Gastrocnemius medialis (tissue), 4 donors: ENCODE measurements at places on chromosomes 11 and 22.
A peak's percentile ranks its signal among the peaks of the same experiment; 100 is the strongest.

- H3K36me3 ChIP-seq: no peaks in the 10 kb centered on the region
- no peak overlapping the region for H3K4me3 ChIP-seq
- no peaks in the 10 kb centered on the region for H3K27me3 ChIP-seq
These were observed 104.8 kb downstream of the PRR5L start for GRCh38 chr11:36400766-36401455.

- no peaks in the 10 kb centered on the region for H3K36me3 ChIP-seq
- no peak overlapping the region for H3K4me3 ChIP-seq
- peaks cover 6% of the 10 kb centered on the region for H3K4me1 ChIP-seq
- H3K27ac ChIP-seq: peak overlapping the region; percentile 3
- H3K27me3 ChIP-seq: no peaks in the 10 kb centered on the region
- no peak for DNase-seq
These were observed 17.3 kb downstream of the FLI1 start for GRCh38 chr11:128711136-128711535.

GRCh38 chr11:126790550-126791081 lies 210.0 kb downstream of the KIRREL3 start:
- DNase-seq: no peak
- H3K27me3 ChIP-seq: no peaks in the 10 kb centered on the region
- no peaks in the 10 kb centered on the region for H3K36me3 ChIP-seq
- no peak overlapping the region for H3K27ac ChIP-seq

- H3K27me3 ChIP-seq: no peaks in the 10 kb centered on the region
- H3K4me1 ChIP-seq: peaks cover 20% of the 10 kb centered on the region
- no peak overlapping the region for H3K4me3 ChIP-seq
- no peaks in the 10 kb centered on the region for H3K36me3 ChIP-seq
- H3K27ac ChIP-seq: peak overlapping the region; percentile 4
These were observed 96.1 kb upstream of the BID start for GRCh38 chr22:17870407-17870806.

- no peak for DNase-seq
- H3K36me3 ChIP-seq: no peaks in the 10 kb centered on the region
- no peak overlapping the region for H3K27ac ChIP-seq
- H3K4me1 ChIP-seq: no peaks in the 10 kb centered on the region
- no peaks in the 10 kb centered on the region for H3K27me3 ChIP-seq
These were observed 389.6 kb upstream of the ARHGAP42 start for GRCh38 chr11:100297516-100297915.

- no peaks in the 10 kb centered on the region for H3K36me3 ChIP-seq
- H3K27ac ChIP-seq: peak overlapping the region; percentile 68
- no peak for DNase-seq
- H3K4me3 ChIP-seq: no peak overlapping the region
- peaks cover 14% of the 10 kb centered on the region for H3K4me1 ChIP-seq
These were observed 36.3 kb upstream of the TIMP3 start for GRCh38 chr22:32765132-32765618.

GRCh38 chr11:122105044-122105758 lies 10.8 kb downstream of the BLID start:
- no peak for DNase-seq
- H3K4me3 ChIP-seq: no peak overlapping the region
- H3K36me3 ChIP-seq: no peaks in the 10 kb centered on the region
- peaks cover 30% of the 10 kb centered on the region for H3K4me1 ChIP-seq

GRCh38 chr11:59552844-59553243 lies 41.5 kb downstream of the OR4D9 start:
- H3K36me3 ChIP-seq: no peaks in the 10 kb centered on the region
- peaks cover 16% of the 10 kb centered on the region for H3K4me1 ChIP-seq
- H3K27ac ChIP-seq: no peak overlapping the region
- no peak for DNase-seq
- no peak overlapping the region for H3K4me3 ChIP-seq
- no peaks in the 10 kb centered on the region for H3K27me3 ChIP-seq

- H3K4me1 ChIP-seq: peaks cover 9% of the 10 kb centered on the region
- no peak for DNase-seq
- no peaks in the 10 kb centered on the region for H3K27me3 ChIP-seq
- no peak overlapping the region for H3K4me3 ChIP-seq
- no peaks in the 10 kb centered on the region for H3K36me3 ChIP-seq
- H3K27ac ChIP-seq: no peak overlapping the region
These were observed 130.7 kb downstream of the SNX19 start for GRCh38 chr11:130785380-130786116.

DNA sequence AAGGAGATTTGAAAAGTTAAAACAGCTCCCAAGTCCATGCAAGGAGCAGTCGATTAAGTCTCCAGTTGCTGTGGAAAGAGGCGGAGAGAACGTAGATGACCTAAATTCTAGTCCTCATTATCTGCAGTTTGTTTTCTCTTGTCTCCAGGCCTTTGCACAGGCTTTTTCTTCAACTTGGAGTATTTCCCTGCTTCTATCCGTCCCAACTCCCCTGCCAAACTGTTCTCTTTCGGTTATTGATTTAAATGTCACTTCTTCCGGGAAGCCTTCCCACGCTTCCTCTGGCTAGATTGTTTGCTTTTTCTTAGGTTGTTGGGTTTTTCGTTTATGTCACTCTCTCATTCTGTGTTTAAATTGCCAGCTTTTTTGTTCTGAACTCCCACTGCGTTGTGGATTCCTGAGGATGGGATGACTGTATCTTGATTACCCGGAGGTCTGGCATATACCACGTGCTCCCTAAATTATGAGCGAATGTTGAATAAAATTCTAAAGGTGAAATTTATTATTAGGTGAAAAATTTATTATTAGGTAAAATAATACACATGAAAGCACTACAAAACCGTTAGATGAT lies 463 bp downstream of the TMEM126B start:
- peaks cover 28% of the 10 kb centered on the region for H3K4me1 ChIP-seq
- no peak for DNase-seq
- H3K36me3 ChIP-seq: no peaks in the 10 kb centered on the region
- peak overlapping the region; percentile 96 for H3K4me3 ChIP-seq

- no peaks in the 10 kb centered on the region for H3K27me3 ChIP-seq
- H3K36me3 ChIP-seq: peaks cover 11% of the 10 kb centered on the region
- no peaks in the 10 kb centered on the region for H3K4me1 ChIP-seq
- peak overlapping the region; percentile 1 for H3K27ac ChIP-seq
- DNase-seq: peak; percentile 42
- no peak overlapping the region for H3K4me3 ChIP-seq
These were observed 23.3 kb upstream of the PPP6R3 start for GRCh38 chr11:68436985-68437926.

DNA sequence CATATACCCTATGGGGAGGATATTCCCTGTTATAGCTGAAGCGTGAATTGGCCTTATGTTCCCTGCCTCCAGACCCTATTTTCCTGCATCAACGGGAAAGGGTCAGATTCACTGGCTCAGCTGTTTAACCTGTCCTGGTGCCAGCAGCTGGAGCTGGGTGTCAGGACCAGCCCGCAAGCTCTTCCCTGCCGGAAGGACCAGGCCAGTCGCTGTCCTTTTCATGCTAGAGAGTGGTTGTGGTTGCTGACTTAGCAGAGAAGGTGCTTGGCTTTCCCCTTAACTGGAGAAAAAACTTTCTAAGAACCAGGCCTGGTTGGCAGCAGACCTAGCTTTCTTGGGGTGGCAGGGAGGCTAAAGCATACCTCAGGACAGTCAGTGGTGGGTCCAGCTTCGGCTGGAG lies 5.2 kb upstream of the SREBF2 start:
- no peaks in the 10 kb centered on the region for H3K36me3 ChIP-seq
- H3K4me1 ChIP-seq: peaks cover 29% of the 10 kb centered on the region
- H3K27ac ChIP-seq: peak overlapping the region; percentile 91

DNA sequence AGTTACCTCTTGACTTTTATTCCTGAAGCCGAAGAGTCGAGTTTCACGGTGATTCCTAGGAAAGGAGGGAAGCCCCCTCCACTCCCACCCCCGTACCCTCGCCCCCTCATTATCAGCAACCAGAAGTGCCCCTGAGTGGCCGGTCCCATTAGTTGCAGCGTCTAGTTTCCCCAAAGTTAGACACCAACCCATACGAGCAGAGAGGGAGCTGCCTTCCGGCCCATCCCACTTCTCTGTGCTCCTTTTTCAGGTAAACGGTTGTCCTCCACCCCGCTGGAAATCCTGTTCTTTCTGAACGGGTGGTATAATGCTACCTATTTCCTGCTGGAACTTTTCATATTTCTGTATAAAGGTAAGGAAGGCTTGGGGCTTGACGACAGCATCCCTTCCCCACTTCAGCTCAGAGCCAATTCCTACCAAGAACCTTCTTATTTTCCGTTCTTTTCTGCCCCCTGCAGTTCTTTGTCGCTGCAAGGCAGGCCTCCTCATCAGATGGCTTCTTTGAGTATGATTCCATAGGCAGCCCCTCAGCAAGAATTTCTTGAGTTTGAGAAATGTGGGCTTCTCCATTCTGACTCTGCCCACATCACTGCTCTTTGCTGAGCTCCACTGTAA lies 701 bp downstream of the TMEM216 start:
- peaks cover 32% of the 10 kb centered on the region for H3K36me3 ChIP-seq
- no peak for DNase-seq
- H3K27me3 ChIP-seq: no peaks in the 10 kb centered on the region
- H3K27ac ChIP-seq: peak overlapping the region; percentile 89
- H3K4me3 ChIP-seq: peak overlapping the region; percentile 92

DNA sequence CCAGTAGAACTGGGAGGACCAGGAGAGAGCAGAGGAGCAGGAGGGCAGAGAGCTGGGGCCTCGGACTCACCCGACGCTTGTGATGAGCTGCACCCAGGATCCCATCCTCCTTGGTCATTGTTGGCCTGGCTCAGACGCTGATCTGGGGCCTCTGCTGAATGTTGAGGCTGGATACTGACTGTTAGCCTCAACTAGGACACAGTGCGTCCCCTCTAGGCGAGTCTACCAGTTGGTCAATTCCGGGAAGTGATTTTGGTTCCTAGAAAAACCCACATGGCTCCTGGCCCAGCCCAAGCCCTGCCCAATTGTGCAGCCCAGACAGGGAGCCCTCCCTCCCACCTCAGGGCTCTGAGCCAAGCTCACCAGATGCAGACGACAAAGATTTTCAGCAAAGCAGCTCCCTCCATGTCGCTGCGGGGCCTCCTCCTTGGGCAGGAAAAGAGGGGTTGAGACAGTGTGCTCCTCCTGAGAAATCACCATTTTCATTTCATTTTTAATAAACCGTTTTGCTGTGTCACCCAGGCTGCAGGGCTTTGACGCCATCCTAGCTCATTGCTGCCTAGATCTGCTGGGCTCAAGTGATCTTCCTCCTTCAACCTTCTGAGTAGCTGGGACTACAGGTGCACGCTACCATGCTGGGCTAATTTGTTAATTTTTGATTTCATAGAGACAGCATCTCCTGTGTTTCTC lies at the start of gene APOL4:
Gene APOL4, minus strand, starts transcription at position 180 of the 690 bp plus-strand sequence. Its CDS starts 75 bp downstream, at position 105.
- H3K27ac ChIP-seq: peak within 1 kb of the TSS; percentile 34
- DNase-seq: peak; percentile 42
- peak within 1 kb of the TSS; percentile 28 for H3K4me3 ChIP-seq
- no peaks in the 10 kb centered on the region for H3K27me3 ChIP-seq
- no peaks in the 10 kb centered on the region for H3K36me3 ChIP-seq
- peaks cover 16% of the 10 kb centered on the region for H3K4me1 ChIP-seq

GRCh38 chr11:2883979-2884815 lies 1.4 kb downstream of the CDKN1C start:
- H3K27me3 ChIP-seq: no peaks in the 10 kb centered on the region
- peak overlapping the region; percentile 67 for H3K4me3 ChIP-seq
- peak; percentile 42 for DNase-seq
- H3K4me1 ChIP-seq: peaks cover 14% of the 10 kb centered on the region
- H3K27ac ChIP-seq: peak overlapping the region; percentile 87

DNA sequence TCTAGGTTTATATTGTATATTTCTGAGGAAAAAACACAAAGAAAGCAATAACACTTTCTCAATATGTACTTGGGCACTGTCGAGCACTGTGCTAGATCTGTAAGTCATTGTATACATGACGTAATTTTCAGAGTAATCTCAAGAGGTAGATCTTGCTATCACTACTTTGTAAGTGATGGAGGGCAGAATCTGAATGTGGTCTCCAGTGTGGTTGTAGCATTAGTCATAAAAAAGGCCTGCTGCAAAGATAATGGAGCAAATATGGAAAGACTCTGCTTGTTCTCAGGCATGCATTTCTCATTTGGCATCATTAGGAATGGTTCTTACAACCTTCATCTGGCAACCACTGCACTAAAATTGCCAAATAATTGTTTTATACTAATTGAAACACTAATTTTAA lies 419.8 kb upstream of the CCDC179 start:
- H3K27ac ChIP-seq: no peak overlapping the region
- DNase-seq: no peak
- H3K4me3 ChIP-seq: no peak overlapping the region
- H3K27me3 ChIP-seq: no peaks in the 10 kb centered on the region
- H3K4me1 ChIP-seq: no peaks in the 10 kb centered on the region
- H3K36me3 ChIP-seq: no peaks in the 10 kb centered on the region

DNA sequence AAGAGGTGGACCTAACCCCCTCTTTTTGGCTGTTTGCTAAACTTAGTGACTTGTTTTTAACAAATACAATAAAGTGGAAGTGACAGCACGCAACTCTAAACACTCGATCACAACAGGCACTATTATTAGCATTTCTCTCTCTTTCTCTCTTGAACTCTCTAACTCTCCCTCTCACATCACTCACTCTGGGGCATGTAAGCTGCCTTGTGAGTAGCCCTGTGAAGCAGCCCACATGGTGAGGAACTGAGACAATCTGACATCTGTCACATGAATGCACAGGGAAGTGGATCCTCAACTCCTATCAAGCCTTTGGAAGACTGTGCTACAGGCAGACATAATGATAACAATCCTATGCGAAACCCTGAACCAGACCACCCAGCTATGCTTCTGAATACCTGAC lies 609.0 kb upstream of the CNTN5 start:
- H3K27me3 ChIP-seq: no peaks in the 10 kb centered on the region
- H3K4me3 ChIP-seq: no peak overlapping the region
- H3K36me3 ChIP-seq: no peaks in the 10 kb centered on the region
- H3K4me1 ChIP-seq: no peaks in the 10 kb centered on the region
- DNase-seq: no peak
